ENCODE measurements at places on chromosomes 7 and 10.

GRCh38 chr7:3753868-3754267 lies 452.8 kb downstream of the SDK1 start:
- DNase-seq: no peak

DNA sequence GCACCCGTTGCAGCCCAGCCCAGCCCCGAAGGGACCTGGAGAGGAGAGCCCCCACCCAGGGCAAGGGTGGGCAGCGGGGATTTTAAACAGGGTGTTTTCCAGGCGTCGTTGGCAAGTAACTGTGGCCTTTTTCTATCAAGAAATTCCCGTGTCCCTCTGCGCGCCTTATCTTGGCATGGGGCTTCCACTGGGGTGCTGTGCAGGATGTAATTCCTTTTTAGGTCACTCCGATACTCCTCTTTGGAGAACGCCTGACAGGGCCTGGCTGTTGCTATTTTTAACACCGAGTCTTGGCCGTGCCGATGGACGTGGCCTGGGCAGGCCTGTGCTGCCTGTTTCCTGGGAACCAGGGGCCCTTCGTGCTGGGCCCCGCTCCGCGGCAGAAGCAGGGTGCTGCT lies 93.8 kb downstream of the INPP5A start:
- DNase-seq: no peak

DNA sequence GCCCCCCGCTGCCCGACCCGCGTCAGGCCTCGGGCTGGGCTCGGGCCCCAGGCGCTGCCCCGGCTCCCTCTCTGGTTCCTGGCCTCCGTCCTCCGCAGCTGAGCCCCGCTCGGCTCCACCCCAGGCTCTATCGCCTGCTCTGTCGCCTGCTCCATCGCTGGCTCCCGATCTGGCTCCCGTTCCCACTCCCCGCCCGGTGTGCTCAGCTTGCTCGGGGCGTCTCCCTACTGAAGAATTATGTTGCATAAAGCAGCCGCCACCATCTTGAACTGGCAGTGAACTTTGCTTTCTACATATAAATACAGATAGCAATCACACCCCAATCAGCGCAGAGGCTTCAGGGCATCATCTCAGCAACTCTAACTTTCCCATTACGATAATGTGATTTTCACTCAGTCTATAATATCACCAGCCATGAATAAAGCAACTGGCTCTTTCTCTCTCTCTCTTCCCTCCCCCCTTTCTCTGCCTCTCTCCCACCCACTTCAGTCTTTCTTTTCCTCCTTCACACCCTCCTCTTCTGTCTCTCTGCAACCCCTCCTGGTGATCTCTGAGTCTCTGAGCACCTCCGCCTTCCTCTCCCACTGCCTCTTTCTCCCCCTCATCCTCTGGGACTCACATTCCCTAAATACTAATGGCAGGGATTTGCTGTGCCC lies 43.3 kb upstream of the BTRC start:
- no peak for DNase-seq

DNA sequence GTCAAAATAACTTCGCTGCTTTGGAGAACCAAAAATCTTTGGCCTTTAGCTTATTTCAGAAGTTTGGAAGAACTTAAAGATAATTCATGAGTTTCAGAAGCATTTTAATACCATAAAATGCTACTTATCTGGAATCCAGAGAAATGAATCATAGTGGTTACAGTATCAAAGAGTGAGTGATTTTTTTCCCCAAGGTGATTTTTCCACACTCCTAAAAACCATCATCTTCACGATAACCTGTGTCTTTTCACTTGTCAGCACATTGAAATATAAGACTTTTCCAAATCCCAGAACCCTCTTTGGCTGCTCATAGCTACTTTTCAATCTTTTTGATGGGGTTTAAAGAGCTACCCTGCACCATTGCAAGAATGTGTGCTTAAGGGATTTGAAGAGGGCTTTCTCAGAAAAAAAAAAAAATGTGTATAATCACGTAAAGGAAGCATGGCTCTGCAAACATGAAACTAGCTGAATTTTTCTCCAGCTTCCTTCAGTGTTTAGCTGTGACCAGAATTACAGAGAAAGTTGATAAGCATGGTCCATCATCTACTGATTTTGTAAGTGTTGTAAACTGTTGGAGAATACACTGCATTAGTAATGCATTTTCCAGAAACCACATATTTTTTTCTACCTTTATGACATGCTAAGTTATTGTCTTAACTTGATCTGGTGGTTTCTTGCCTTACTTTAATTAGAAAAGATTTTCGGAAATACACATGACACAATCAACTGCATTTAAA lies 134.9 kb downstream of the BICC1 start:
- DNase-seq: no peak

DNA sequence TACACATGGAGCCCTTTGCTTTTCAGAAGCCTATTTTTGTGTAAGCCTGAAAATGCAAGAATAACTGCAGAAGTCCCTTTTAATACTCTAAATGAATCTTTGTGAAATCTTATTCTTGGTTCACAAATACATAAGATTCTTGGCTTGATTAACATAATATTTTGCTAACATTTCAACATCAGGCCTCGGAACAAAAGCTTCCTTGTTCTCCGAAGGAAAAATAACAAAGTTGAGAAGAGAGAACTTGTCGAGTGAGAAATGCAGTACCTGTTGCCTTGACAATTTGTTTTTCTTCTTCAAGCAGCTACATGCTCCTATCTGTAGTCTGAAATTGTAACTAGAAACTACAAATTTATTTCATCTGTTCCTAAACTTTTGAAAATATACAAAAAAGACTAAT lies 8.5 kb downstream of the NT5C2 start:
- peak; percentile 40 for DNase-seq

DNA sequence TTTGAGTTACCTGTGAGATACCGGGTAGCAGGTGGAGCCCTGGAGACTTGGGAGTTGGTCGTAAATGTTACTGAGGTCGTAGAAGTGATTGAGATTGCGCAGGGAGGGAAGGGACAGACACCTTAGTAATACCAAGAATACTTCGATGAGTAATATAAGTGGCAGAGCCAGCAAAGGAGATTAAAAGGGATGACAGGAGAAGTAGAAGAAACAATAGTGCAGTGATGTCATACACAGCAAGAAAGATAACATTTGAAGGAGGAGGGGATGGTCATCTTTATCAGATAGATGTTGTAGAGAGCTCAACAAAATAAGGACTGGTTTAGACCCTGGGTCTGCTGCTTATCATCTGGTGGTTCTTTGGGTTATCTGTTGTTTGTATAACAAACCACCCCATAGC lies 5.0 kb downstream of the BCCIP start:
- peak; percentile 21 for DNase-seq

DNA sequence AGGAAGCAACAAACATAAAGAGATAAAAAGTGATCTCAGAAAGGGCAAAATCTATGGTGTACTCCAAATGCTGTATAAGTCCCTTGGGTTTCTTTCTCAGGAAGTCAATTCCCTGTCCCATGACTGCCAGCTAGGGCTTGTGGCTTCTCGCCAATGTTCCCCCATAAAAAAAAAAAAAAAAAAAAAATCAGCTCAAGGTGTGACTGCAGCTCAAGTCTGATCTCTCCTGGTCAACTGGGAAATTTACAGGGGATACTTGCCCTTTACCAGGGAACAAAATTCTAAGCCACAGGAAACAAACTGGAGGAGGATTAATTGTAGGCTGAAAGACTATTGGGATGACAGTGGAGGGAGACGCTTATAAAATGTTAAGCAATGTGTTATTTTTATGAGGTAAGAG lies 76.0 kb downstream of the PCGF5 start:
- DNase-seq: peak; percentile 25

GRCh38 chr10:33227489-33227888 lies 107.0 kb downstream of the NRP1 start:
- DNase-seq: no peak

GRCh38 chr7:82676777-82677463 lies 233.3 kb upstream of the CACNA2D1 start:
- no peak for DNase-seq

- no peak for DNase-seq
Observed at GRCh38 chr7:8284606-8285005, 22.6 kb upstream of the ICA1 start.

DNA sequence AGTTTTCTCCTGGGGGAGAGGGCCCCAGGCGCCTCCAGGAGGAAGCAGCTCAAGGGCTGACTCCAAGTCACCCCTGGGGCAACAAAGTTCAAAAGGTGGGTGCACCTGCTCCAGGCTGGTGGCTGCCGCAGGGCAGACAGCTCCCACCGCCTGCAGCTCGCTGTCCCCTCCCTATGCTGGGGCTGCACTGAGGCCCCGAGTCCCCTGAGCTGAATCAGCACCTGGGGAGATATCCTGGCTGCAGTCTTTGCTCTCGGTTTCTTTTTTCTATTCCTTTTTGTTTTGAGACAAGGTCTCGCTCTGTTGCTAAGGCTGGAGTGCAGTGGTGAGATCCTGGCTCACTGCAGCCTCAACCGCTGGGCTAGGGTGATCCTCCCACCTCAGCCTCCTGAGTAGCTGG lies 183.4 kb downstream of the DNAJB6 start:
- no peak for DNase-seq

DNA sequence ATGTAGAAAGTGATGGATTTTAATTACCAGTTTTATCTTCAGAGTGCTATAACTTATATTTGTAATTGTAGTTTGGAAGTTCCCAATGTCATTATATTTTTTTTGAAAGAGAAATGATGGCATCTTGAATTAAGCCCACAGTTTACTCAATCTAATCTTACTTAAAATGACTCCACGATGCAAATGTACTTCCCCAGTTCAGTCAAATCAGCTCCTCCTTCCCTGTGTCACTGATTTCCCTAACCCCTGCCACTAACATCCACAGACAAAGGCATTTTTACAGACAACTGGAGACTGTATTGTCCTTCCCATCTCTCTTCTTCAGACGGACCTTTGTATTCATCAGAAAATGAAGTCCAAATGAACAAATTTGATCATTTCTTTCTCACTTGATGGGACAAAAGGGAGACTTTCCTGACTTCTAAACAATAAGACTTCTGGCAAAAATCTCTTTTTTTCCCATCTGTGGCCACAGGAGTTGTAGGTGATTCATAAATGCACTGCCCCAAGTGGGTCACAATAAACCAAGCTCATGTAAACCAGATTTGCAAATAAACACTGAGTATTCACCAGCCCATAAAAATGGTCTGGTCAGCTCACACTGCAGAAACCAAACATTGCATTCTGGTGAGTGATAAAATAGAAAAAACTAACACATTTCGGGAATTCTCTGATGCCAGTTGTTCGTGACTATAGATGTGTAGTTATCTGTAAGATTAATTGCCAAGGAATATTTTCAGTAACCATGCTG lies 162.9 kb downstream of the FANK1 start:
- DNase-seq: no peak

DNA sequence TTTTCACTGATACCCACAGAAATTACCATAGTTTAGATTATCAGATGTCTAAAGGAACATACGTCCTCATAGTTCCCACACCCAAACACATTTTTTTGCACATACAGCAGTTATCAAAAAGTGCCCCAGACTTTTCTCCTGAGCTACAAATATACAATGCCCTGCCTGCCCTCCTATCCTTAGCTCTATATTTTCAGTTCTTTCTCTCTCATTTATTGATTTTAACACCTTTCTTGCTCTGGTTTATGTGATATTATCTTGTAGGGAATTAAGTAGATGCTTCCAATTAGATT lies 25.1 kb upstream of the SGMS1 start:
- no peak for DNase-seq

DNA sequence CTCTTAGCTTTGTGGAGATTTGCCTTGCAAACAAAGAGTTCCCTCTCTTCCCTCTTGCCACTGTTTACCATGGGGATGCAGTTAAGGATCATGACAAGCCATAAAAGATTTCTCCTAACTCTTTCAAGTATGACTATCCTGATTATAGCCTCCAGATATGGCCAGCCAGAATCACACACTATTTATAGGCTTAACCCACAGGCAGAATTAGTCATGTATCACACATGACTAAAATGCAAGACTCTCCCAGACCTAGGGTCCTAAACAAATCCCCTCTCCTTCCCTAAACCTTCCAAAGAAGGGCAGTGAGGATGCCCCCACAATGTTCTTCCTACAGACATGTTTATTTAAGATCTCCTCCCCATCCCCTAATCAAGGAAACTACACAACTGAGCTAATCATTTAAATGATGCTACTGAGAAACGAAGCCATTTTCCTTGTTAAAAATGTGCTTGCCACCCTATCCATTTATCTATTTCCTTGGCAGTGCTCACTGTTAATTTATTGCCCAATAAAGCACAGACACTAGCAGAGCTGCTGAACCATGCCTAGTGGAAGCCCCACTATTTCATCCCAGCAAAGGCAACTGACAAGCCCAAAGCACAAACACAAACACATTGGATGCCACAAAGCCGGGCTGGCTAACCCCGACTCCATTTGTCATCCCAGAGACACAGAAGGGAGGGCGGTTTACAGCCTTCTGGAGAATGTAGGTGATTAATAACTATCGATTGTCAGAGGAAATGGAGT lies 363.4 kb downstream of the KCNMA1 start:
- DNase-seq: no peak

GRCh38 chr7:9488555-9488954 lies 1055.1 kb downstream of the NXPH1 start:
- DNase-seq: peak; percentile 8

DNA sequence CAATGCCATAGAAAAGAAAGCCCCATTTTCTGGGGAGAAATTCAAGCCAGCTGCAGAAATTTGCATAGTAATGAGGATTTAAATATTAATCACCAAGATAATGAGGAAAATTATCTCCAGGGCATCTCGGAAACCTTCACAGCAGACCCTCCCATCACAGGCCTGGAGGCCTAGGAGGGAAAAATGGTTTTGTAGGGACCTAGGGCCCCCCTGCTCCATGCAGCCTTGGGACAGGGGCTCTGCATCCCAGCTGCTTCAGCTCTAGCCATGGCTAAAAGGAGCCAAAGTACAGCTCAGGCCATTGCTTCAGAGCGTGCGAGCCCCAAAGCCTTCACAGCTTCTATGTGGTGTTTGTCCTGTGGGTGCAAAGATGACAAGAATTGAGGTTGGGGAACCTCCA lies 46.6 kb upstream of the VOPP1 start:
- DNase-seq: no peak

DNA sequence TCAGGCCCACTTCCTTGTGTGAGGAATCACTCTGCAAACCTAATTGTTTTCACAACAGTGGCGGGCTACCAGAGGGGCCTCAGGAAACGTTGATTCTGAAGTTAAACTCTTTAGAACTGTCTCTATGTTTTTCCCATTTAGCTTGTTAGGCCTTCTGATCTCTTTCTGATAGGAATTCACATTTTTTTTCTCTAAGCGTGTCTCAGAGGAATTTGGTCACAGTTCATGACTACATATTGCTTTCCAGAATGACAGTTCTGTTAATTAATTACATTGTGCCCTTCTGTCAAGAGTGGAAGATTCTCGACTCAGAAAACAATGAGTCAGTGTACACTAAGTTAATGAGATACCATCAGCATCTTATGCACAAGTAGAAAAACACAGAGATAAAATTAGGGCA lies 469.2 kb upstream of the C7orf33 start:
- no peak for DNase-seq

- no peak for DNase-seq
Observed at GRCh38 chr10:27535317-27535716, 31.2 kb downstream of the RAB18 start.

- no peak for DNase-seq
Observed at GRCh38 chr10:82191653-82192052, 316.7 kb downstream of the NRG3 start.

GRCh38 chr7:11212816-11213215 lies 239.1 kb downstream of the PHF14 start:
- no peak for DNase-seq

GRCh38 chr10:87632454-87632853 lies 27.2 kb upstream of the PAPSS2 start:
- DNase-seq: no peak

Measured in hematopoietic multipotent progenitor cell treated with erythropoietin and hydrocortisone succinate and interleukin-3 and kit ligand, for 6 days (in vitro differentiated cells).